ENCODE measurements at places on chromosomes 1 and 21. TPM values are rescaled to one million over a fixed set of nuclear protein-coding genes. Genes with fewer than 3 reads are reported as not detected.

CLK2 gene
- 51.2 TPM for total RNA-seq

DNA sequence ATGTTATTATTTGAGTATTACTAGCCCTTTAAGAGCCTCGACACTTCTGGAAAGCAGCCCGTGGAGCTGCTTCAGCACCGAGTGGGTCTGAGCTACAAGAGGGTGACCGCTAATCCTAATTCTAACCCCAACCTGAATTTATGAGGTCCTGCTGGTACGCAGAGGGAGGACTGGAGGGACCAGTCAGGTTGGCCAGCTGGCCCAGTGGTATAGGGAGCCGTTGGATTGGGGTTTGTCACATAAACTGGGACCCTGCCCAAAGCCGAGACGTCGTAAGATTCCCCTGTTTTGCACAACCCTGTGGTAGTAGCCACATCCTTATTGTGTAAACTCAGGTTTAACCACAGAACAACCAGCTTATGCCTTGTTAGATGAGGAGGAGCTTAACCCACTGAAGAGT, 60.8 kb upstream of the F3 start:
- peak overlapping the region; percentile 4 for H3K4me3 ChIP-seq
- DNase-seq: peak; percentile 75
- peaks cover 11% of the 10 kb centered on the region for H3K4me1 ChIP-seq
- H3K36me3 ChIP-seq: no peaks in the 10 kb centered on the region
- H3K27me3 ChIP-seq: no peaks in the 10 kb centered on the region

- no peaks in the 10 kb centered on the region for H3K27me3 ChIP-seq
- no peak for DNase-seq
- no peak overlapping the region for H3K4me3 ChIP-seq
- H3K27ac ChIP-seq: no peak overlapping the region
- no peaks in the 10 kb centered on the region for H3K36me3 ChIP-seq
- no peaks in the 10 kb centered on the region for H3K4me1 ChIP-seq
Measured at GRCh38 chr1:74531796-74532195, 19.4 kb upstream of the LRRC53 start.

- H3K27ac ChIP-seq: no peak overlapping the region
- no peaks in the 10 kb centered on the region for H3K27me3 ChIP-seq
- no peaks in the 10 kb centered on the region for H3K4me1 ChIP-seq
- no peak for DNase-seq
Measured at GRCh38 chr1:167538657-167539056, 14.9 kb downstream of the CREG1 start.
